Suprapubic skin (tissue), 4 donors: ENCODE measurements at places on chromosomes 2 and 18. TPM values are rescaled to one million over a fixed set of nuclear protein-coding genes. Genes with fewer than 3 reads are reported as not detected.

DNA sequence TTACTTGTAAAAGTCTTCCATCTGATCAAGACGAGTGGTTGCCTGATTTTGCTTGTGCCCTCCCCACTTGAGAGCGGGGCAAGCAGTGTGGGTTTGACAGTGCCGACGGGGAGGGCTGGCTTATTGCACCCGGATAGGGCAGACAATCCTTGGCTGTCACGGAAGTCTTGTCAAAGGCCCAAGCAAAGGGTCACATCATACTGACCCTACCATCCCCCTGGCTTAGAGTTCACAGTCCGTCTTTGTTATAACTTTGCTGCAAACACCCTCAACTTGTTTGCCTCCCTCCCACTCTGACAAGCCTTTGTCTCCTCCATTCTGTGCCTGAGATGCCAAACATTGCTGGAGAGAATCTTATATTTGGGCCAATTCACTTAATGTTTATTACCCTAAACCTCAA is 165.9 kb upstream of the MSH6 start:
- DNase-seq, result no peak

DNA sequence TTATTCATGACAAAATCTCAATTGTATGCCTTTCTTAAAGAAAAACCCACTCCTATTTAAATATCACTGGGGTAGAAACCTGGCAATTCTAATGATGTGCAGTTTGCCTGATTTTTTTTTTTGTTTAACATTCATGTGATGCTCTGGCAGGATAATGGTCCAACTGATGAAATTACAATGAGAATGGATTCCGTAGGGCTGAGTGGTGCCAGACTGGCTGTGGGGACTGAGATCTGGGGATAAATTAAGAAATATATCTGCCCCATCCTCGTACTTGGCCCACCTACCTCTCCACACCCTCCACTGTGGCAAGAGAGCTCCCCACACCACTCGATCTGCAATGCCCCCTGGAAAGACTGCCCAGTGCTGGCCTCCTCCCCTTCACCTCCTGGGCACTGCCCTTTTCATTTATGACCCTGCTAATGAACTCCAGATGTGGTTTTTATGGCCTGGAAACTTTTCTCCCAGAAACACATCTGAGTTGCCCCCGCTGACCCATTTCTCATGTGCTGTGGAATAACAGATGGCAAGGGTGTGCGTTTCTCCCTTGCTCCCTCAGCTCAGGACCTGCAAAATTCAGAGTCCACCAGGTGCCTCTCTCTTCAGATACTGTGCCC is 33.0 kb upstream of the RPL37A start:
- DNase-seq, result no peak

GRCh38 chr2:88829607-88830463 is 138.4 kb downstream of the RPIA start:
- no peak for DNase-seq

GRCh38 chr2:19685731-19686130 is 216.1 kb downstream of the TTC32 start:
- DNase-seq, result no peak

DNA sequence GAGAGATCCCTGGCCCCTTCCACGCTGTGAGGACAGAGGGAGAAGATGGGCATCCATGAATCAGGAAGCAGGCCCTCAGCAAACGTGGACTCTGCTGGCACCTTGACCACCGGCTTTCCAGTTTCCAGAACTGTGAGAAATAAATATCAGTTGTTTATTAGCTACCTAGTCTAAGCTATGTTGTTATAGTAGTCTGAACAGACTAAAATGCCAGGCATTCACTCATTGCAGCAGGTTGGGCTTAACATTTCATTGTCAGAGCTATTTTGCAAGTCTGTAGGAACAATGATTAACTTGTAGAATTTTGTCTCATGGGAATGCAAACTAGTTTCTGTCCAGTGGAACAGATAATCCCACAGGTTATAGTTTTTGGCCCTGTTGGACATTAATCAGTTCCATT is 24.8 kb upstream of the TBC1D8 start:
- no peak for DNase-seq

- no peak for DNase-seq
Measured at GRCh38 chr2:216429428-216429827, 17.1 kb downstream of the SMARCAL1 start.

DNA sequence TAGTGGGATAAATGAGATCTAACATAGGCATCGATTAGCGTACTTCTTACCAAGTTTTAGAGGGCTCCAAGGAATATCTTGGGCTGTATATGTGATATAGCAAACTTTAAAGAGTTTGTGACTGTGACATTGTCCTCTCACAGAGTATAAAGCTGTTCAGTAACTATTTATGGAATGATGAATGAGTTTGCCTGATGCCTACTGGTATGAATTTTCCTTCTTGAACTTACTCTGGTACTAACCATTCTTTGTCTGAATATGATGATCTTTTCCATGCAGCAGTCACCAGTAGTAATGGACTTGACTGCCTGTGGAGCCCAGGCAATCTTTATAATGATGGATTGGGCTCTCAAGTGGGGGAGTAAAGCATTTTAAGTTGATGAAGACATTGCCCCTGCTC is 120.5 kb downstream of the PARD3B start:
- DNase-seq, result no peak

DNA sequence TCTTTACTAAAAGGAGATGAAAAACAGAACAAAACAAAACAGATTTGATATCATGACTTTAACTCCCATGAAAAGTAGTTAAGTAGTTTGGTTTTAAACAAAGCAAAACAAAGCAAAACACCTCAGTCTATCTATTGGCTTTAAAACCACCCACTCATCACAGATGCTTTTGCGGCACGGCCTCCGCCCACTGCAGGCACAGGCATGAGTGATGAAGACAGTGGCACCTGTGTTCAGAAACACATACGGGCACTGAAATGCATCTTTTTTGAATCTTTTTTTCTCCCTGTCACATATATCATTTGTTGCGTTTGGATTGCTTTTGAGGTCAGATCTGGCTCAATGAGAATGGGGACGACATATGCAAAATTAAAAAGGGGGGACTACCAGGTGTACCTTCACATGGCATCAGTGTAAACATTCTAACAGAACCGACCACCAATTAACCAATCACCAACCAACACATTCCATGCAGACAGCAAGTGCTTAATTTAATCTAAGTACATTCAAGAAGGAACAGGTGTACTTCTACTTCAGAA is 147.4 kb upstream of the REV1 start:
- no peak for DNase-seq

DNA sequence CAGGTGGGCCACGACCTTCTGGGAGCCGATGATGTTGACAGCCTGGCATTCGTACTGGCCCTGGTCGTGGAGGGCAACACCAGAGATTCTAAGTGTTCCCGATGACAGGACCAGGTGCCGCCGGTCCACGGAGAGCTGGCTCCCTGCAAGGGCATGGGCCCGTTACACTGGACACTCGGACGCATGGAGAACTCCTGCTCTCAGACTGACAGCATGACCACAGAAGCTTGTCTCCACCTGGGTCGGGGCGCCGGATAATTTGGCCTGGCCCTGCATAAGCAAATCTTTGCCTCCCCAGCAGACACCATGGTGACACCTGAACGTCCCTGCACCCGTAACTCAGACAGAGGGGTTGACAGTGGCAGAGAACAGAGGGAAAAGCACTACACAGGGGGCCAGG is 80.7 kb downstream of the PXDN start:
- no peak for DNase-seq

GRCh38 chr2:44572196-44572900 is 210.6 kb downstream of the CAMKMT start:
- no peak for DNase-seq

- no peak for DNase-seq
Measured at GRCh38 chr2:113234721-113235346, 43.9 kb downstream of the PAX8 start.

DNA sequence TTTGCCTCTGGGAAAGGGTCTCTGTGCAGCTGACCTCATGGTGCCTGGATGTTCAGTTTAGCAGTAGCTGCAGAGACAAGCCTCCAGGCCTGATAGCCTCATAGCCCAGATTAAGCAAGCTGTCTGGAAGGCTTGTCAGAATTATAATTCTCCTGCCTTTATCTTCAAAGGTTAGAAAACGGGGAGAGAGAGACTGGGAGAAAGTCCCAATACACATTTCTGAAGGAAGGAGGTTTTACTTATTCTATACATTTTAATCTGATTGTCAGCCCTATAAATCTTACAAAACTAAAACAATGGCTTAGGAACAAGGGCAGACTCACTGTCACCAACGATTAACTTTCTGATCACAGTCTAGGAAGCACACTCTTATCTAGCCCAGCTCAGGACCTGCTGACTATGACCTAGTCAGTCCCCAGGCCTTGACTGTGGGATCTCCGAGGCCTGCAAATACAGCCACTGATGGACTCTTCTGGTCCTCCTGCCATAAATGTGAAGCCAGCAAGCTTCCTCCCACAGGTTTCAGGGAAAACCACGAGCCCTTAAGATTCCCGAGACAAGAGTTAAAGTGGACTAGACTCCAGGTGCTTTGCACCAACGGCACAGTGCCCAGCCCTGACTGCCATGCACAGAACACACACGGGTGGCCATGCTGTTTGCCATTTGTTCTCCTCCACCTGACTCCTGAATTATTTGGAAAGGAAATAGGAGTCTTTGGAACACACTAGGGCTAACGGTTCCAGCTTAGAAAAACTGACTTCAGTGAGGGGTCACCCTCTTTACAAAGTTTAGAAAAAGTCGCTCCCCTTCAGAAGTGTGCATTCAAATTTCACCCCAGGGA is 111.4 kb upstream of the SMAD7 start:
- DNase-seq, result no peak

- no peak for DNase-seq
Measured at GRCh38 chr2:69958480-69958879, 3.0 kb downstream of the ASPRV1 start.

- DNase-seq, result no peak
Measured at GRCh38 chr2:57536535-57537231, 509.9 kb upstream of the VRK2 start.

GRCh38 chr2:237202288-237203030 is 116.8 kb downstream of the COPS8 start:
- DNase-seq, result no peak

DNA sequence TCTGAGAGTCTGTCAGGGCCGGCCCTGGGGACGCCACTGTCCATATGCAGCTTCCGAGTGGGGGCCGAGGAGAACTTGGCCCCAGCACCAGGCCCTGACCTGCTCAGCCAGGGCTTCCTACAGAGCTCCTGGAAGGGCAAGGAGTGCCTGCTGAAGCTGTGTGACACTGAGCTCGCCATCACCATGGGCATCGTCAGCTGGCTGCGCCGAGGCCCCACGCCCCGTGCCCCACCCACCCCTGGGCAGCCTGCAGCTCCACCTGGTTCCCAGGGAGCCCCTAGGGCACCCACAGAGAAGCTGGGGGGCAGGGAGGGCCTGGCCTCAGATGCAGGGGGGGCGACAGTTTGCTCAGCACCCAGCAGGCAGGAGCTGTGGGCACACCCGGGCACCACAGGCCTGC is 8.1 kb downstream of the AMER3 start:
- no peak for DNase-seq

GRCh38 chr2:202172439-202173211 is 65.8 kb downstream of the SUMO1 start:
- DNase-seq, result no peak

- no peak for DNase-seq
Measured at GRCh38 chr2:32701806-32702205, 74.0 kb downstream of the TTC27 start.

ASXL3 gene
- 0.10 TPM for total RNA-seq

ACVR1C gene
- 0.44 TPM for total RNA-seq

SMYD1 gene
- not detected for total RNA-seq

DCDC2C gene
- total RNA-seq, result not detected

CCDC195 gene
- not detected for total RNA-seq

CLEC4F gene
- 3.0 TPM for total RNA-seq

WBP1 gene
- total RNA-seq, result 40.7 TPM

TUBA3E gene
- total RNA-seq, result not detected

ALKAL2 gene
- 4.0 TPM for total RNA-seq
